ENCODE measurements at places on chromosomes 1 and 21.

DNA sequence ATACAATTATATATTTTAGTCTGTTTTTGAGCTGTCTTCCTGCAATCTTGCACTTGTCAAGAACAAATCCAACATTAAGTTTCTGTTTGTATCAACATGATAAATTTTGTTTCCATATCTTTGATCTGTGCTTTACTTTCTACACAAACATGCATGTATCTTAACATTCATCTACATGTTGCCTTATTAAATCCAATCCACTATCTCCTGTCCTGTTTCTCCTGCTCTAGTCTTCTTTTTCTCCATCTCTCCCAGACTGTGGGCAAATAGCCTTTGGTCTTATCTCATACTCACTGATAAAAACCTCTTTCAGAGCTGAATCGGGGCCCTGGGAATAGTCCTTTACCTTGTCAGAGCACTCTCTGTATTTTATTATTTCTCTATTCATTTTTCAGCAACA lies 101.3 kb downstream of the PLPPR4 start:
- no peak for DNase-seq

GRCh38 chr1:2135441-2135841 lies 59.1 kb downstream of the FAAP20 start:
- no peak for DNase-seq

- no peak for DNase-seq
Observed at GRCh38 chr1:115649964-115650363, 8.2 kb downstream of the VANGL1 start.

- no peak for DNase-seq
Observed at GRCh38 chr1:157311730-157312081, 173.5 kb upstream of the ETV3 start.

DNA sequence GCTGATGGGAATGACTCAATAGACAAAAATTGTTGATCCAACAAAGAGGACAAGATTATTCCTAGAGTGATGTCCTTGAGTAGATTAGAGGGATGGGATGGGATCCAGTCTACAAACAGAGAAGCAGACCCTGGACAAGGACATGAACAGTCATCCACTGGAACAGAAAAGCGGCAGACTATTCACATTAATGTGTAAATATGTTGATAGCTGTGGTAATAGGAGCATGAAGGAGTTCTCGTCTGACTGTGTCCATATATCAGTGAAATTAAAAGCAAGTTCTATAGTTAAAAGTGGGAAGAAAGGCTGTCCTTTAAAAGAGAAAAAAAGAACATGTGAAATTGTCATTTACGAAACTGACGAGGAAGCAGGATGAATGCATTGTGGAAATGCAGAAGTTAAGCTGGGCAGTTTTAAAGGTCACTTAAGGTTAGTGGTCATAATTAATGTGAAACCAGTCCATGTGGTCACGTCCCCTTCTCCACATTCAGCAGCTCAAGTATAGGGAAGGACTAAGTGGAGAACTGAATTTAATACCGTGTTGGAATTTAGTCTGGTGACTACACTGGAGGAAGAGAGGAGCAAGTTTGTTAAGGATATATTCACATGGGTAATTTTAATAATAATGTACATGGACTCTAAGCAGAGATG lies 62.1 kb downstream of the PIK3R3 start:
- DNase-seq, result no peak

DNA sequence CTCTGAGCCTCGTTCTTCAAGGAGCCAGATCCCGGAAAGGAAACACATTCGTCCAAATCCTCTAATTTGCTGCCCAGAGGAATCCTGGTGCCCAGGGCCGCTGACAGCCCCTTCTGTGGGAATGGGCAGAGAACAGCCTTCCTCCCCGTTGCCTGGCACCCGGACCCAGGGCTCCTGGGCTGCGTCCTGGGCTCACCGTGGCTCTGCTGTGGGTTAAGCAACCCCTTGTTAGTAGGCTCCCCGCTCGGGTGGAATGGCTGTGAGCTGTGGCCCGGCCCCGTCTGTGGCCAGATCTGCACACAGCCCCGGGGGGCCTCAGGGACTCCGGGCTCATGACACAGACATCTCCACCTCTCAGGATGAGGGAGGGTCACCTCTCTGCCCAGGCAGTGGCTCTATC lies 122.9 kb upstream of the ARHGEF16 start:
- no peak for DNase-seq

GRCh38 chr21:33281096-33281652 lies 15.0 kb downstream of the IL10RB start:
- no peak for DNase-seq

DNA sequence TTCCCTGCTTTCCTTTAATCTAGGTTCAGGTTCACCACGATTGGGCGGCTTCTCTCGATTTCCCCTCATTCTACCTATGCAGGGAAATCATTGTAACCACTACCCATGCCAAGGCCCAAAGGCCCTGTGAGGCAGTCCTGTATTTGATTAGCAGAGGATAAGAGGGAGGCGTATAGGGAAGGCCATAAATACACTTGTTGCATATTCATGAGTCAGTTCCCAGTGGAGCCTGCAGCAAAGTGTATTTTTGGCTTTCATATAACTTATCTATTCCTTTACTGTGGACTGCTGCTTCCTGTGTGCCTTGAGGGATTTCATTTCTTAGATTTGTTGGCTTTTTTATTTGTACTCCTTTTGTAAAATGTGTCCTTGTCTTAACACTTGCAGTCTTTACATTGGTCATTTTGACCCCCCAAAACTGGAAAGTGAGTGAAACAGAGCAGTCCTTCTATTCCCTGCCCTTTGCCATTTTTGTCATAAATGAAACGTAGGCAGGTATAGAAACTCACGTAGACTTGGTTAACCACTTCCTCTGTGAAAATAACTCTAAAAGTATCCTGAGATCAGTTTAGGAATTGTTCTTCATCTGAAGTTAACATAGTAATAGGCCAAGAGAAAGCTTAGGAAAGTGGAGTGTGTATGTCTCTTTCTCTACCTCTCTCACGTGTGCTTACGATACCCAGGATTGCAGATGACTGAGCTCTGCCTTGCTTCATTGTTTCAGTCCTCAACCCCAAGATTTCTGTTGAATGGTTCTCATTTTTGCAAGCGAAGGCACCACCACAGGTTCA lies 19.6 kb upstream of the KCNQ4 start:
- DNase-seq, result no peak

DNA sequence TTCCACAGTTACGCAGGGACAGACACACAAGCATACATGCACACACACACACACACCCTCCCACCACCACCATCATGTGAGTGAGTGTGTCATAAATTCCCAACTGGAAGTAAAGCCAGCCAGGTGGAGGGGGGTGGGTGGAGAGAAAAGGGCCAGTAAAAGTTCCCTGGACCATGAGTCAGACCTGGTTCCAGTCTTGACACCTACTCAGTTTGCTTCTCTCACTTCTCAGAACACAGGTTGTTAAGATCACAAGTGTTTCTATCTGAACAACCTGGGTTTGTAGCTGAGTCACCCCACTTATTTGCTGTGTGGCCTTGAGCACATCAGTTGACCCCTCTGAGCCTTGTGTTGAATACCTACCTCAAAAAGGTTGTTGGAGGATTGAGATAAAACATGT lies 9.6 kb downstream of the EPHA10 start:
- no peak for DNase-seq

- no peak for DNase-seq
Observed at GRCh38 chr21:34524646-34525601, 12.9 kb upstream of the KCNE1 start.

GRCh38 chr1:15320267-15320666 lies 73.2 kb downstream of the FHAD1 start:
- DNase-seq, result no peak

DNA sequence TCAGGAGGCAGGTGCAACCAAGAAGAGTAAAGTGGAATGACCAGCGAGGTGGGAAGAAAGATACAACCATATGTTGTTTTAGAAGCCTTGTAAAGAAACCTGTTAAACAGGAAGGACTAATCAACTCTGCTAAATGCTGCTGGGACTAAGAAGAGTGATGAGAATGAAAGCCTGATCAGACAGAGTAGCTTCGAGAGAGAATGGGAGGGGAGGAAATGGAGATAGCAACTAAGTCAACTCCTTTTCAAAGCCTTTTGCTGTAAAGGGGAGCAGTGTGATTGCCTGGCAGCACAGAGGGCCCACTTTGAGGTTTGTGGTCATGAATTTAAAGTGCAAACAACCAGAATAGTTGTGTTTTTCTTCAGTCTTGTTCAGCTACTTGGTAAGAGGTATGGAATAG lies 31.4 kb downstream of the SLC30A7 start:
- no peak for DNase-seq

DNA sequence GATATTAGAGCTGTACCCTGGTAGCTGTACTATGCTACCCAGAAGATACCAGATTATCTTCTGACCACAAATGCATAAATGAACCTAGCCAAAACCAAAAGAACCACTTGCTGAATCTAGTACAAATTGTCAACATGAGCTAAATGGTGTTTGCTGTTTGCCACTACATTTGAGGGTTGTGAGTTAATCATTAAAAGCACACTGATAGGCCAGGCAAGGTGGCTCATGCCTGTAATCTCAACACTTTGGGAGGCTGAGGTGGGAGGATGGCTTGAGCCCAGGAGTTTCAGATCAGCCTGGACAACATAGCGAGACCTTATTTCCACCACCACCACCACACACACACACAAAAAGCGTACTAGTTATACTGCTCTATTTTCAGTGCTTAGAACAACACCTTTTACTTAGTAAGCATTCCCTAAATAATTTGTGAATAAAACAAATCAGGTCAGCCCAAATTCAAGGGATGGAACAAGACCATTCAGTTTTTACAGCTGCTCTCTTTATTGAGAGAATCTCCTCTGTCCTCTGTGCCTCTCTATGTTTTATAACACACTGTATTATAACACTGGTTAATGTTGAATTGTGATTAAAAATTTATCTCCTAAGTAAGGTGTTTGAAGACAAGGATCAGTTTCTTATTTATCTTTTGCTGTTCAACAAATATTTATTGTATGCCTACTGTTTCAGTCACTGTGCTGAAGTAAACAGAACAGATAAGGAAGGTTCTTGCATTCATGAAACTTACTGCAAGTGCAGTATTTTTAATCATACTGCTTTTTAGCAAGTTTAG lies 44.0 kb downstream of the MAGI3 start:
- no peak for DNase-seq

- DNase-seq, result no peak
Observed at GRCh38 chr1:1540090-1540817, at the start of gene TMEM240. Gene TMEM240 (minus strand): TSS chr1:1540624. CDS start chr1:1540346, 278 bp downstream.

- DNase-seq, result no peak
Observed at GRCh38 chr1:7786795-7787194, 2.7 kb downstream of the PER3 start.

- DNase-seq, result no peak
Observed at GRCh38 chr1:116375887-116376728, 3.1 kb downstream of the ATP1A1 start.

DNA sequence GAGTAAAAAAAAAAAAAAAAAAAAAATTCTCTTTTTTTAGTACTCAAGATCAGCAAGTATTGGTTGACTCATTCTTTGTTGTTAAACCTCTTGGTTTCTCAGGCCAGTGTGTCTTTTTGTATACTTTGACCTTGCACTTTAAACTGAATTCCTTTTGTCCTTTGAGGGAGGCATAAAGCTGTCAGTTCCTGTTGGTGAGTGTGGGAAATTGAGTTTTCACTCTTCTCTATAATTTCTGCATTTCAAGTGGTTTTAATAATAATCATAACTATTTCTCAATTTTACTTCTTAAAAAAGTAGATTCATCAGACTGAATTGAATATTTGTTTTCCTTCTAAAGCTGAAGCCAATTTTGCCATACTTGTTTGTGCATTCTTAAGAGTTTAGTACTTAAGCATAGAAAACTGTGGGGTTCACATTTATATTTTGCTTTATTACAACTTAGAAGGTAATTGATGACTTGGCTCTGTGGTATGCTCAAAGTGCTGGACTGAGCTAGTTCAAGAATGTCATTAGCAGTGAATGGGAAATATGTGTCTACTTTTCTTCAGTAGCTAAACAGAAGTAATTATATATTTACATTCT lies 43.4 kb downstream of the ITSN1 start:
- no peak for DNase-seq
